Calu3 (cell line): ENCODE measurements at places on chromosomes 16 and 17.

- DNase-seq: no peak
Measured at GRCh38 chr17:75588596-75589011, 1.0 kb downstream of the MYO15B start.

GRCh38 chr16:31474173-31474714 lies 2.3 kb downstream of the TGFB1I1 start:
- no peak for DNase-seq

DNA sequence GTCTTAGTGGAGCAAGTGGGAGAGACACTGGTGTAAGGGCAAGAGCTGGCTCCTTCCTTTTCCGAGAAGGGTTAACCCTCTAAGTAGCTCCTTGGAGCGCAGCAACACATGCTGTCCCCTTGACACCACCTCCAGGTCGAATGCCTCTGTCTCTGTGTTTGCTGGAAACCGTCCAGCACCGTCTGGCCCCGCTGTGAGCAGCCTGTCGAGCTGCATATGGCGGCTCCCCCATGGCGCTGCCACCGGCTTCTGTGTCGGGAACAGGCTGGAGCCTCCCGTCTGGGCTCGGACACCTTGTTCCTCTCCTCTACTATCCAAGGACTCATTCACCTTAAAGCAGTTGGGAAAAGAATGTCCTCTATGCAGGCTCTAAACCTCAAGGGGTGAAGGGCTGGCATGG lies 28.9 kb upstream of the WSCD1 start:
- no peak for DNase-seq

GRCh38 chr16:86306011-86306644 lies 204.2 kb upstream of the FOXF1 start:
- DNase-seq: no peak

DNA sequence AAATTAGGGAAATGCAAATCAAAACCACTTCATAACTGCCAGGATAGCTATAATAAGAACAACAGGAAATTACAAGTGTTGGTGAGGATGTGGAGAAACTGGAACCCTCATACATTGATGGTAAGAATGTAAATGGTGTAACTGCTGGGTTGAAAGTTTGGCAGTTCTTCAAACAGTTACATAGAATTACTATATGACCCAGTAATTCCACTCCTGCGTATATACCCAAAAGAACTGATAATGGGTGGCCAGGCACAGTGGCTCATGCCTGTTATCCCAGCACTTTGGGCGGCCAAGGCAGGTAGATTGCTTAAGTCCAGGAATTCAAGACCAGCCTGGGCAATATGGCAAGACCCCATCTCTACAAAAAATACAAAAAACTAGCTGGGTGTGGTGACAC lies 4.5 kb upstream of the CMTM4 start:
- no peak for DNase-seq

- no peak for DNase-seq
Measured at GRCh38 chr17:80832266-80832676, 159.4 kb upstream of the CHMP6 start.

DNA sequence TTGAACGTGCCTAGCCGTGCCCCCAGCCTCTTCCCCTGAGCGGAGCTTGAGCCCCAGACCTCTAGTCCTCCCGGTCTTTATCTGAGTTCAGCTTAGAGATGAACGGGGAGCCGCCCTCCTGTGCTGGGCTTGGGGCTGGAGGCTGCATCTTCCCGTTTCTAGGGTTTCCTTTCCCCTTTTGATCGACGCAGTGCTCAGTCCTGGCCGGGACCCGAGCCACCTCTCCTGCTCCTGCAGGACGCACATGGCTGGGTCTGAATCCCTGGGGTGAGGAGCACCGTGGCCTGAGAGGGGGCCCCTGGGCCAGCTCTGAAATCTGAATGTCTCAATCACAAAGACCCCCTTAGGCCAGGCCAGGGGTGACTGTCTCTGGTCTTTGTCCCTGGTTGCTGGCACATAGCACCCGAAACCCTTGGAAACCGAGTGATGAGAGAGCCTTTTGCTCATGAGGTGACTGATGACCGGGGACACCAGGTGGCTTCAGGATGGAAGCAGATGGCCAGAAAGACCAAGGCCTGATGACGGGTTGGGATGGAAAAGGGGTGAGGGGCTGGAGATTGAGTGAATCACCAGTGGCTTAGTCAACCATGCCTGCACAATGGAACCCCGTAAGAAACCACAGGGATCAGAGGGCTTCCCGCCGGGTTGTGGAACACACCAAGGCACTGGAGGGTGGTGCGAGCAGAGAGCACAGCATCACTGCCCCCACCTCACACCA lies 724 bp downstream of the GAA start:
- no peak for DNase-seq

DNA sequence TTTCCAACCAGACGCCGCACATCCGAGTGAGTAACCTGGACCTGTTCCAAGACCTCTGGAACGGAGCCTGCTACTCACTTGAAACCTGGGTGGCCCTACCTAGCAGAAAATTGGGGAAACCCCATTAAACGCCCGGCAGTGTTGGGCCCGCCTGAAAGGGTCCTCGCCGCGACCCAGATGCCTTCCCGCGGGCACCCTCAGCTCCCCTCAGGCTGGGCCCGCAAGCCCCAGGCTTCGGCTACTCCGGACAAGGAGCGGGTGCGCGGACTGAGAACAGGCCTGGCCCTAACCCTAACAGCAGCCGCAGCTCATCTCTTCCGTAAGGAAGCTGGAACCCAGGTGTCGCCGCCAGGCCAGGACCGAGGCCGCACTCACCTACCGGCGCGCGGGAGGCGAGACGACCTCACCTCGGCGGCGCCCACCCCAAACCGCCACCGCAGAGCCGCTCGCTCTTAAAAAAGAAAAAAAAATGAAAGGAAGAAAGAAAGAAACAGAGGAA lies 344 bp downstream of the PSME3IP1 start:
- peak; percentile 36 for DNase-seq

DNA sequence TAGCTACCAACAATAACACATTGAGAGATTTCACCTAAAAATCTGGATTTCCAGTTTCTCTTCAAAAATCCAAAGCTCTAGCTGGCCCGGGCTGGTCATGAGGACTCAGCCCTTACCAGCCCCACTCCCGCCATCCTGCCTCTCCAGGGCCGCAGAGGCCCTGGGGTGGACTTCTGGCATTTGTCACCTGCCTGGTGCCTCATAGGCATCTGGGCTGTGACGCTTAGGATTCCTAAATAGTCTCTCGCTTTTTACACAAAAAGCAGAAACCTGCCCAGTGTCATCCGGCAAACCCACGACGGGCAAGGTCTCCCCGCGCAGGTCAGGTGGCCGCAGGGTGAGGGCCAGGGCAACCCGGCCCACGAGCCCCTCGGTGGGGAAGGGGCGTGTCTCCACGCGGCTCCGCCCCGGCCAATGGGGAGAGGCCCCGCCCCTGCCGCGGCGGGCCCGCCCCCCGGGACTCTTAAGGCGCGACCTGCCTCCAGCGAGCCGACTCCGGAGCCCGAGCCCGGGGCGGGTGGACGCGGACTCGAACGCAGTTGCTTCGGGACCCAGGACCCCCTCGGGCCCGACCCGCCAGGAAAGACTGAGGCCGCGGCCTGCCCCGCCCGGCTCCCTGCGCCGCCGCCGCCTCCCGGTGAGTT lies at the start of gene VASN:
Gene VASN (plus strand): TSS at position 492 of the 644 bp plus-strand sequence. CDS start 9,030 bp downstream, outside the sequence.
- peak; percentile 89 for DNase-seq

DNA sequence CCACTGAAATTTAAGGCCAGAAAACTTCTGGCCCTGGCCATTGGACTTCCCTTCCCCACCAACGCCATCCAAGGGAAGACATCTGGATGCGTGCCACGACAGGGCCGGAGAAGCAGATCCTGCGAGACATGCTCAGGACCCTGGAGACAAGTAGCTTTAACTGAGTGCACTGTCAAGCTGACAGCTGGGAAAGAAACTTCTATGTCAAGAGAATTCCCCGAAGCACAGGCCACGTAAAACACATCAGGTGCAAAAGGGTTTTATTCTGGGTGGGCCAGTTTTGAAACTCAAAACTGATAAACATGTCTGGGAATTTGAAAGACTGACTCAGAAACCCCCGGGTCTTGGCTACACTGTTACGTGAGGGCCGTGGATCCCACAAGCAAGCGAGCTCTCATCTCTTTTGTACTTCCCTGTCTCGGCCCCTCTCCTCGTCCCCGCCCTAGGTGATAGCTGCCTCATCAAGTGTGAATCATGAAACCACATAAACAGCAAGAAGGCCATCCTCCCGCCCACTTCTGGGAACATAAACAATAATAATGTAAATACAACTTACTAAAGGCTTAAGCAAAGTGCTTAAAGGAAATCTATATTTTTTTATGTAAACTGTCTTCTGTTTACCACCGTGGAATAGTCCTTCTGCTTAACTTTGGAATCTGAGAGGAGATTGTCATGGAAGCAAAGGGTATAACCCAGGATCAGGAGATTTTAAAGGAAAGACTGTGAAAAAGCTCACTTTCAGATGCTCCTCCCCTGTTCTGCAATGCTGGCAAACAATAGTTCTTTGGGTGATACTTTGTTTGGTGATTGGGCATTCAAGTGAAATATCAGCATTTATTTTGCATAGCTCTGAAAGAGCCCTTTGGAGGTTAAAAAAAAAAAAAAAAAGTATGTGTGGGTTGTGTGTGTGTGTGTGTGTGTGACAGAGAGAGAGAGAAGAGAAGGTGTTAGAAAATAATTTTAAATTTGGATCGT lies 406.0 kb upstream of the MAF start:
- DNase-seq: no peak

DNA sequence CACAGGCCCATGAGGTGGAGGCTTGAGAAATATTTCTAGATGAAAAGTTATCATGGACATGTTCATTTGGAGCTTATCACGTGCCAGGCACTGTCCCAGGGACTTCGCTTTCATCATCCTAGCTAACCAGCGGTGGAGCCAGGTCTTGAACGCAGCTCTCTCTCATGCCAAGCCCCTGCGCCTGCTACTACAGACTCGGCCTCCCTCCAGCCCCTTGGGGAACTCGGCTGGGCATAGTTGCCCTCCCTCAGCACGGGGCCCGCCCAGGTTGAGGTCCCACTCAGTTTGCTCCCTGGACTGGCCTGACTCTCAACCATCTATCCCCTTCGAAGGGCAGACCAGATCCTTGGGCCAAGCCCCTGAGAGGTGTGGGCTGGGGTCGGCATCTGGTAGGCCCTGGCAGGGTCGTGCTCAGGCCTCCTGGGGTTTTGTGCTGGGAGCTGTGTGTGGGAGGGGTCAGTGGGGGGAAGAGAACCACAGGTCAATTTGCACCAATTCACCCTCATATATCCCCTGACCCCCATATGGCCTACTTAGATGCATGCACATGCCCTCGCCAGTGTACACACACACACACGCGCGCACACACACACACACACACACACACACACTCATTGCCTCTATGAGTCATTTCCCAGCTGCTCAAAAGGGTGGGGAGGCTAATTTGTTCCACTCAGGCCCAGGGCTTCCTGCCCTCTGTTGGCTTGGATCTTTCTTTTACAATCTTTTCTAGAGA lies 12.1 kb upstream of the SCN4A start:
- peak; percentile 38 for DNase-seq

DNA sequence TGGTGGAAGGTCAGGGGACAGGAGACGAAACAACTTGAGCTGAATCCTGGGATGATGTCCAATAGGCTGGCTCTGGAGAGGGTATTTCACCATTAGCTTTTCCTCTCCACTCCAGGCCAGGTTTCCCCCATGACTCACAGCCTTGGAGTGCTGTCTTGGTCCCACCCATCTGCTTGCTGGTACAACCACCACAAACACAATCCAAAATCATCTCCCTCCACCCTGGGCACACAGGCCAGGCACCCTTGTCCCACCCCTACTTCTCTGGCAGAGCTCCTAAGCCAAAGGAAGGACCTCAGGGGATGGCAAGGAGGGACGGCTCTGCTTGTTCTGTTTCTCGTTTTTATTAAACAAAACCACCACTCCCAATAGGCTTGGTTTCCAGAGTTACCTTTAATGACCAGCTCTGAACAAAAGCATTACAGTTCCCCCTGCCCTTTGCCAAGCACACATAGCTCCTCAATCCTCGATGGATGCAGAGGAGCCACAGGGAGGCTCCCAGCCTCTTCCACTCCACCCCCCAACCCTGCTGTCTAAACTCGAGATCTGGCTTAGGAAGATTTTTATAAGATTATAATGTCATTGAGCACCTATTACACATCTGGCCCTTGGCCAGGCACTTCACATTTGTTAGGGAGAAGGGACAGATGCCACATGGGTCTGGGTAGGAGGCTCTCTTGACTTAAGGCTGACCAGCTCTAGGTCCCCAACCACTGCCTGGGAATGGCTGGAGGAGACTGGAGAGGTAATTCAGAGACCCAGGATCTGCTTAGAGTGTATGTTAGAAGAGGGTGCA lies 13.3 kb downstream of the CAVIN1 start:
- DNase-seq: peak; percentile 65

DNA sequence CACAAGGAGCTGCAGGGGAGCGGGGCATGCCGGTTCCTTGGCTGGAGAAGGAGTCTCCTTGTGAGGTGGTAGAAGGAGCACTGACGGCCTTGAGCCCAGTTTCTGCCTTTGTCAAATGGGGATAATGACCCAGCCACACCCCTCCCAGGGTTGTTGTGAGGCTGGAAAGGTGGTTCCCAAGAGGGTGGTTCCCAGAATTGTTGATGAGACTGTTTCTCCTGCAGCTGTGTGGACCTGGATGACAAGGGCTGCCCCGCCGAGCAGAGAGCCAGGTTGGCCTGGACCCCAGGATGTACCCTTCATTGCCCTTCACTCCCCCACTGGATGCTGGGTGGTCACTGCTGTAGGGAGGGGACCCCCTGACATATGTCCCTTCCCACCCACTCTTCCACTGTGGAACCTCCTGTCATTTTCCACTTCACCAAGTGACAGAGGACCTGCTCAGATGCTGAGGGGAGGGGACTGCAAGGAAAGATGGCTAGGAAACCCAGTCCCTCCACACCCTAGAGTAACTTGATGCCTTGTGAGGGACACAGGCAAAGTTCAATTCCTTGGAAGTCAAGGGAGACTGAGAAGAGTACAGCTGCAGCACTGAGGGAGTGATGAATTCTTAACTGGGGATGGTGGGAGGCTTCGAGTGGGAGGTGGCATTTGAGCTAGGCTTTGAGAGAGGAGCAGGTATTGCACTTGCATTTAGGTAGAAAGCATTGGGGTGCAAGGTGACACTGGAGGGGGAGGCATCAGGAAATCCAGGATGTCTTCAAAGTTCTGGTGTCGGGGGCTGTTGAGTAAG lies 10.6 kb downstream of the MIEN1 start:
- no peak for DNase-seq

DNA sequence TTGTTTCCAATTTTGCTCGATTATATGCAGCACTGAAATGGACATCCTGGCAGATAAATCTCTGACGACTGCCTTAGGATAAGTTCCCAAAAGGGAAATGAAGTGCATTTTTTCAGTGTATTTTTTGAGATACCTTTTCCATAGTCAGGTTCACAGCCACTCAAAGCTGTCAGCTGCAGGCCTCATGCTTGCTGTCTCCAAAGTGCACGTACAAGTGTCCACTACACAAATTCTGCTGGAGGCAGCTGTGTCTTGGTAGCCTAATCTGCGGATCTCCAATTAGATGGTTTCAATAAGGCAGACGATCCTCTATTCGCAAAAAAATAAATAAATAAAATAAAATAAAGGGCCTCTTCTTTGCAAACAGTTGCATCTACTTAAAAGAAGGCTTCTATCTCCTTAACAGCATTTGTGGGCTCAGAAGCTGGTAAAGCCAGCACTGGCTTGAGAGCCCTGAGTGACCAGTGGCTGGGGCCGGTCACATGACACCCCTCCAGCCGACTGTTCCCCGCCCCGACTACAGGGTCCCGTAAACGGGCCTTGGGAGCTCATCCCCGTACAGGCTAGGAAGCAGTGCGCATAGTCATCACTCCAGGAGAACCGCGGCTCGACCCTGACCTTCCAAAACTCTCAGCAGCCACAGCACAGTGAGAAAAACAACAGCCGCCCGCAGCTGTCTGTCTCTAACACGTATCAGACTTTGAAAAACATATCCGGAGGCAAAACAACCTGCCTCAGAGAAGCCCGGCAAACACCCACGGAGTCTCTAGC lies 18.8 kb downstream of the RPH3AL start:
- no peak for DNase-seq
